Stimulated activated CD8-positive, alpha-beta memory T cell treated with anti-CD3 and anti-CD28 coated beads, Interleukin-15, amount 100 ng/mL, for 4 hours (primary cell): ENCODE measurements at places on chromosomes 12 and 14.

GRCh38 chr14:25537846-25538455 lies 488.0 kb upstream of the STXBP6 start:
- DNase-seq: no peak

- no peak for DNase-seq
These were observed 31.0 kb downstream of the EID3 start for GRCh38 chr12:104334581-104334980.

DNA sequence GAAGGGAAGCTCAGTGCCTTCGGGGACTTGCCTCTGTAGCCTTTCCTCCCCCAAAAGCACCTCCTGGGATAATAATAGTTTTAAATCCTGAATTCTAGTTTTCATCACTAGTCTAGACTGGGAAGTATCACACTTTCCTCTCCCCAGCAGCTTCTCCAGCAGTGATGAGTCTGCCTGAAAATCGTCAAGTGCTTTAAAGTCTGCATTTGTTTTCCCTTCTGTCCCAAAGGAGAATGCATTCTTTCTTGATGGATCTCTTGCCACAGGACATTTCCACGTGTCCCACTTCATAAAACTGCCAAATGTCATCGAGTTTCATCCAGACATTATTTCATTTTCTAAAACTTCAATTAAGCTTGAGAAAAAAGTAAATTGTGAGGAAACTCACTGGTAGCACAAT lies 15.0 kb downstream of the CSRP2 start:
- DNase-seq: no peak

GRCh38 chr12:47156167-47156736 lies 76.5 kb upstream of the AMIGO2 start:
- no peak for DNase-seq

- DNase-seq: no peak
These were observed 106.1 kb upstream of the ANO4 start for GRCh38 chr12:100688451-100688864.

GRCh38 chr12:120101182-120101581 lies 15.4 kb downstream of the RAB35 start:
- DNase-seq: no peak

GRCh38 chr14:70189456-70190077 lies 816 bp upstream of the SLC8A3 start:
- no peak for DNase-seq

DNA sequence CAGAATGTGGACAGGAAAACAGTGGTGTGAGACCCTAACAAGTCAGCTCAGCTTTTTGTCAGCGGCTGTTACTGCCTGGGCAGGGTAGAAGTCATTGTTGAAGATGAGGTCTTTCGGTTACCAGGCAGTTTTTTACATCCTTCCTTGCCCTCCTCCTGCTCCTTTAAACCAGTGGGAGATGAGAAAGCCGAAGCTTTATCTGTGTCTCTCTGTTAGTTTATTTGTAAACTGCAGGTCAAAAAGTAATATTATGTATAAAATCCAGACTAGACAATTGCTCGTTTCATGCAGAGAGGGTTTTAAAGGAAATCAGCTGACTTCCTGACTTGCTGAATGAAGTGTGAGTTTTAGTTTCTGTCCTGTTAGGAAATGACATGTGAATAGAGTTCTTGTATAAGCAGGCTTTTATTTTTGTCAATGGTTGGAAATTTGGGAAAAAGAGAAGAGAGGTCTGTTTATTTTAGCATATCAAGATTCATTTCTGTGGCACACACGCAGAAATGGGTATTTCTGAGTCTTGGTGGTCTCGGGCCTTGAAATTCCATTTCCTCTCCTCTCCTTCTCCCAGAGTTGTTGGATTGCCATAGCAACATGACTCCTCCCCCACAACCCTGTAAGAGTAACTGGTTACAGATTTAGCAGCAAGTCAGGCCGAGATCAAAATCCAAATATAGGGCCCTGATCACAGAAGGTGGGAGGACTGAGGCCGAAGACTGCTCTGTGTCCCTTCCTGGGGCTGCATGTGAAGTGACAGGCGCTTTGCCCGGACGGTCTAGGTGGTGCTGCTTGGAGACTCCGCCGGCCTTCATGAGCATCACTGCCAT lies 60.8 kb downstream of the SAMD4A start:
- no peak for DNase-seq

- no peak for DNase-seq
These were observed 682.4 kb downstream of the TMEM121 start for GRCh38 chr14:106208794-106209193.

GRCh38 chr12:131511803-131512561 lies 198.9 kb upstream of the SFSWAP start:
- no peak for DNase-seq

GRCh38 chr12:3757261-3757660 lies 4.4 kb upstream of the CRACR2A start:
- DNase-seq: no peak

DNA sequence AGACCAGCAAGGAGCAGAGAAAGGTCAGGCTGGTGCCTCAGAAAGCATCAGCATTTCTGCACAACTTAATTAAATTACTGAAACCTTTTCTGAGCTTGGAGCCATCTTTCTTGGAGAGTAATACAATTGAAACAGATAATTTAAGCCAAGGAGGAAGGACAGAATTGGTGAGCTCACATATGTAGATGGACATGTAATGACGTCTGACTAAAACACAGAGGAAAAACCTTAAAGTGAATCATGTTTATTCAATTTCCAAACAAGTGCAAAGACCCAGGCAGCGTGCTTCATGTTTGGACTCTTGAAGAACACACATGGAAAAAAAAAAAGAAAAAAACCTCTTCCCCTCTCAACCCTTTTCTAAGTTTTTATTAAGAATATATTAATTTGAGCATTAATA lies 19.0 kb downstream of the SUSD6 start:
- no peak for DNase-seq

DNA sequence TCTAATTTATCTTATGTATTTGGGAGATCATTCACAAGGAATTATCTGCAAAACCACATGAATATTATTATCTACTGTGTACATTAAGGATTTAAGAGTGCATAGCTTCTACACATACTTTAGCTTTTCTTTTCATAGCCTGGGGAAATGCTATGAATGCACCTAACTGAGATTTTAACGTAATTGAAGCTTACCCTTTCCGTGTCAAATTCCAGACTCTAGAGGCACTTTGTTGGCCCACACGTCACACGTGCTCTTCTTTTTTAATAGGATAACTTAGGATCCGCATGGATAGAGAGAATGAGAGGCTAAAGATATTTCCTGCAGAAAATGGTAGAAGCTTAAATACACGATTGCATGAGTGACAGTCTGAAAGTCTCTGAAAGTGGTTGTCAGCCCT lies 481.1 kb downstream of the PCNX1 start:
- no peak for DNase-seq

GRCh38 chr14:22600027-22600426 lies 1.9 kb downstream of the ABHD4 start:
- DNase-seq: no peak

DNA sequence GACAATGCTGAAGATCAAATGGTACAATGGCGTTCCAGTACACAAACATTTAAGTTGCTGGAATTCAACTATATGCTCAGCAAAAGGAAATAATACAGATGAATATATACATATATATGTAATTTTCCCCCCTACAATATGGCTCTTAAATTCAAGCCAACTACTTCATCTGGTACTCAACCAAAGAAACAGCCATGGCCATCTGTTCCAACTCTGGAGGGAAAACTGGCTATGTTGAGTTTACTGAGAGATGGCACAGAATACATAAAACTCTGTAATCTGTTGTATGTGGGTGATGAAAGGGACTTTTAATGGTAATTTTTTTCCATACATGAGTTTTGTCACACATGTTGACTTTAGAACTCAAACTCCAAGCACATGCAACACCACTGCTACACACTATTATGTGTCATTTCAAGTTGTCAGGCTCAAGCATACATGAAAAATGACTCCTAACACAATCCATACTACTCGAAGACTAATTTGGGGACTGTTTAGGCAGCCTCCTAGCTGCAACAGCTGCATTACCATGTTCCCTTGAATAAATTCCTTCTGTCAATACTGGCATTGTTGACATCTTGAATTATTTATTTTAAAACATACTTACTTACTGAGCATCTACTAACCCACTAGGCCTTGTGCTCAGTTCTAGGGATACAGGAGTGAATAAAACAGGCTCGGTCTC lies 38.2 kb upstream of the MAP3K9 start:
- no peak for DNase-seq

- DNase-seq: no peak
These were observed 1.9 kb upstream of the VRK1 start for GRCh38 chr14:96795109-96795828.

- DNase-seq: peak; percentile 93
These were observed 3.4 kb downstream of the RHOF start for GRCh38 chr12:121789800-121790728.

- DNase-seq: no peak
These were observed 10.9 kb downstream of the RTL1 start for GRCh38 chr14:100892496-100893227.

GRCh38 chr12:83615152-83615551 lies 928.4 kb downstream of the TMTC2 start:
- no peak for DNase-seq

GRCh38 chr14:20904393-20905029 lies 13.3 kb downstream of the RNASE3 start:
- DNase-seq: no peak

GRCh38 chr12:68276402-68276930 lies 23.1 kb upstream of the IL22 start:
- no peak for DNase-seq

DNA sequence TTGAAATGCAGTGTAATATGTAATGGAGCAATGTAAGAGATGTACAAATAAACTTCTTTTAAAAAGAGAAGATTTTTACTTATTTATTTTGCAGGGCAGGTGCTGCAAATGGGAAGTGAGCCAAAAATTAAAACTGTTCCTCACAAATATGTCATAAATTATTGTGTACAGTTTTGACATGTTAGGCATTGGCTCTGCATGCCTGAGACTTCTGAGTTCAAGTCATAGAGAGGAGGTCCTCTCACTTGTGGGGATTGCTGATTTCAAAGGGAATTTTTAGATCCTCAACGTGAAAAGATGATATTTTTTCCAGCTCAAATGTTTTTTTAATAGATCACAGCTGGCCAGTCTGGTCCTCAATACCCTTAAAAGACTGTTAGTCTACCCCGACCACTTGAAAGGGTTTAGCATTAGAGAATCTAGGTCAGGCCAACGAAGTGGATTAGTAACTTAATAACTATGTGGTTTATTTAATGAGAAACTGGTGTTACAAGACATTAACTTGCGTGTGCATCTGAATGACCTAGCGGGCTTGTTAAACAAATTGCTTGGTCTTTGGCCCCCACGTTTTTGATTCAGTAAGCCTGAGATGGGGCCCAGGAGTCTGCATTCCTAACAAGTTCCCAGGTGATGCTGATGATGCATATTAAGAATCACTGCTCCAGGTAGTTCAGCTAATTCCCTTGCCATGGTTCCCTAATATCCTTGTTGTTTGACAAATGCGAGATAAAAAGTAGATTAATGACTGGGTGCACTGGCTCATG lies 30.9 kb upstream of the WDR89 start:
- DNase-seq: no peak

GRCh38 chr12:32379213-32379612 lies 20.1 kb upstream of the FGD4 start:
- DNase-seq: no peak

GRCh38 chr12:120077260-120077659 lies 39.3 kb downstream of the RAB35 start:
- no peak for DNase-seq
